EL (cell line): ENCODE measurements at places on chromosomes 11 and 22.
A peak's percentile ranks its signal among the peaks of the same experiment; 100 is the strongest.

DNA sequence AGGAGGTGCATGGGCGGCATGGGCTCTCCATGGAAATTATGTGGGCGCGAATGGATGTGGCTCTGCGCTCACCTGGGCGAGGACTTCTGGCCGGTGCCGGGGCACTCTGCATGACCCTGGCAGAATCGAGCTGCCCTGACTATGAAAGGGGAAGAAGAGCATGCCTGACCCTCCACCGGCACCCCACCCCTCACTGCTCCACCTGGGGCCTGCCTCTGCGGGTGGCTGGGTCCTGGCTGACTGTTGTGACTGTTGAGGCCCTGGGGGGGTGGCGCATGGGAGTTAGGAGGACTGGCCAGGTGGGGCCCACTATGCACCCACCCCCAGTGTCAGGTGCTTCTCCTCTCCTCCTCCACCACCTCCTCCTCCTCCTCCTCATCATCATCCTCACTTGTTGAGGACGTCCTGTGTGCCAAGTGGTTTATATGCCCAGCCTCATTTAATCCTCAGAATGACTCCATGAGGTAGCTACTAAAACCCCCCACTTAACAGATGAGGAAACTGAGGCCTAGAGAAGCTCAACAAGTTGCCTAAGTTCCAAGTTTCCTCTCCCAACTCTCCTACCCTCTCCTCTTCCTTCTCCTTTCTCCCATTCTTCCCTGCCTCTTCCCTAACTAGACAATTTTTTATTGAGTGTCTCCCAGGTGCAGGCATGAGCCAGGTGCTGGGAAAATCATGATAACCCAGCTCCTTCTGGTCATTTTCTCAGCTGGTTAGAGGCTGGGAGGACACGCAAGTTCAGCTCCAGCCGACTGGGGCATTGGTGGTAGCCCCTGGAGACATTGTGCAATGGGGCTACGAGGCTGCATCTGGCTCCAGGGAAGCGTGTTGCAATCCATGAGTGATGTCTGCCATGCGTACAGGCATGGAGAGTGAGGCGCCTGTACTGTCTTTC lies 2.3 kb downstream of the MYEOV start:
- peak; percentile 70 for DNase-seq

DNA sequence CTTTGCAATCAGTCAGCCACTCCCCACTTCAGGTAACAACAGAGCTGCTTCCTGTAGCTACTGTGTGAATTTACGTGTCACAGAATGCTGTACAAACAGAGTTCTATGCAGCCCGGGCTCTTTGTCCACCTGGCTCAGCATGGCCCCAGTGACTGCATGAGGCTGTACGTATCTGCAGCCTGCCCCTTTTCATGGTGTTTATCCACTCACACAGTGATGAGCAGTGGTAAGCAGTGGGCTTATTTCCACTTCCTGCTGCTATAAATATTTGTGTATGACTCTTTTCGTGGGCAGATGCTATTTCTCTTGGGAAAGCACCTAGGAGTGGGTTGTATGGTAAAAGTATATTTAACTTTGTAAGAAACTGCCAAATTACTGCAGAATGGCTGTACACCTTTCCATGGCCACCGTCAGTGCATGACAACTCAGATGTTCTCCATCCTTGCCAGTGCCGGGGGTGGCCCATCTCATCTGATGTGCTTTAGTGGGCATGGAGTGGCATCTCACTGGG lies 43.3 kb downstream of the MYEOV start:
- DNase-seq, result peak; percentile 31

- DNase-seq, result peak; percentile 10
Observed at GRCh38 chr11:87659807-87660206, 515.4 kb downstream of the RAB38 start.

GRCh38 chr11:33982661-33983060 lies 68.9 kb upstream of the CAPRIN1 start:
- no peak for DNase-seq

GRCh38 chr11:456533-456932 lies 6.5 kb downstream of the PTDSS2 start:
- DNase-seq, result no peak

DNA sequence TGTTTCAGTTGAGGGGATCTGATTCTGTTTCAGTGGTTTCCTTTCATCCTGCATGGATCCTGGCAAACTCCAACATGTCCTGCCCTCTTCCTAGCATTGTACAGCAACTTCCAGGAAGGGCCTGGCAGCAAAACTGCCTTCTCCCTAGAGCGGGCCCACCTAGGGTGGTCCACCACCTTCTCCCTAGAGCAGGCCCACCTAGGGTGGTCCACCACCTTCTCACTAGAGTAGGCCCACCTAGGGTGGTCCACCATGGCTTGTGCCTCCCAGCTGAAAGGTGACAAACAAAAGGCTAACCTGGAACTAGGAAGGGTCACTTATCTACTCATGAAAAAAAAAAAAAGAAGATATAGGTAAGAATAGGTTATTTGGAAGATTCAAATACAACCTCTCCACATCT lies 92.2 kb downstream of the NTM start:
- no peak for DNase-seq
